ENCODE measurements at places on chromosomes 6 and 20.

DNA sequence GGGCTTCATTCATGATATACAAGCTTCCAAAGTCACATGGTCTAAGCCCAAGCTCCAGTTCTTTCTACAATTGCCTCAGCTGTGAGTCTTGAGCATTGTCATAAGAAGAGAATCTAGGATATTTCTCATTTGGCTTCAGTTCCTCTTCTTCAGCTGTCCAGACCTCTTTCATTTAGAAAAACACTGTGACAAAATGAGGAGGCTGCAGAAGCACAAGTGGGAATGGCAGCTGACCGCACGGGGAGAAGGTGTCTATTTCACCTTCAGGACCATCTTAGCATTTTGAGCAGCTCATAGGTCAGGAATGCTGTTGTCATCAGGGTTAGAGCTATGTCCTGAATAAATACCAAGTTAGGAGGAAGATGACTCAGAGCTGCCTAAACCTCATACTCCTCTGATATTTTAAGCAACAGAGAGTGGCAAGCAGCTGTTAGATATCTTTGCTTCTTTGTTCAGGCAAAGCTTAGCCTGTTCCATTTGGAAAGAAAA lies 390.1 kb upstream of the CITED2 start:
- DNase-seq: peak; percentile 95

DNA sequence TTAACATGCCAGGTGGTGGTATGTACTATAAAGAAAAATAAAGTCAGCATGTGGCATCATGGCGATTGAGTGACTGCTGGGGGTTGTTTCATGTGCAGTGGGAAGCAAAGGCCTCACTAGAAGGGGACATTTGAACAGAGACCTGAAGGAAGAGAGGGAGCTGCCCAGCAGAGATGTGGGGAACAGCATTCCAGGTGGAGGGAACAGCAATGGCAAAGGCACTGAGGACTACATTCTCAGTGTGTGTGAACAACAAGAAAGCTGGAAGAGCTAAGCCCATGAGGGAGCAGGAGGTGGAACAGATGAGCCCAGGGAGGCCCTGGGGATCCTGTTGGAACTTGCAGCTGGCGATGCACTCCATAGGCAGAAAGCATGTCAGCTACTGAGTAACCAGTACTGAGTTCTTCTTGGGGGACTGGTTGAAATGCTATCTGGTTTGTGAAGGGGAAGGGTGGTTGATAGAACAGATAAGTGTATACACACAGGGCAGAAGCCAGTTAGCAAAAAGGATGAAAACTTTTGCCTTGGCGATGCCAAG lies 29.2 kb downstream of the NOX3 start:
- no peak for DNase-seq

- DNase-seq: no peak
Measured at GRCh38 chr6:149112976-149113375, 204.5 kb upstream of the TAB2 start.

GRCh38 chr20:57389695-57390603 lies 1.2 kb upstream of the RBM38 start:
- no peak for DNase-seq

- DNase-seq: peak; percentile 49
Measured at GRCh38 chr6:134347885-134348805, 30.2 kb upstream of the SGK1 start.

DNA sequence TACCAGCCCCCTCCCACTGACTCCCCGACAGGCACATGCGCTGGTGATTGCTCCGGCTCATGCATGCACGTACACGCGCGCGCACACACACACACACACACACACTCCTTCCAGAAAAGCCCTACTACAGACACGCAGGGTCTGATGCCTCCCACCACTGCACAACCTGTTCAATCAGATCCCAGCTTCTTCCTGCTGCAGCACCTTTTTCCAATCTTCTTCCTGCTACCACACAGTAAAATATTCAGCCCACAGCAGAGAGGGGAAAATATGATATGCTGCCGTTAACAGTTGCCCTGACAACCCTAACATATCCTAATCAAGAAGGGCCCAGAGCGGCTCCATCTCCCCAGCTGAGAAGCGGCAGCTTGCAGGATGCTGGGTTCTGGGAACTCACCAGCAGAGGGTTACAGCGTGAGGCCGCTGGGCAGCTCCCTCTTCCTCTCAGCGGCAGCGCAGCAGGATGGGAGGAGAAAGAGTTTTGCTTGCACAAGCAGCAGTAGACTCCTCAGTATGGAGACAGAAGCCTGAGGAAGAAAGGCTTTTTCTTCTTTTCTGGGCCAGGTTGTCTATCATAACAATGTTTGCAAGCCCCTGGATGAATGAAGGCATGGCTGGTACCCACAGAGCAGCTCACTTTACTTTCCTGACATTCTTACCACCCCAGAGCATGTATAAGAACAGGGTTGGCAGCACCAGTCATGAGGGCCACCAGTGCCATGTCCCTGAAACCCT lies 23.9 kb downstream of the MAP7 start:
- DNase-seq: no peak

GRCh38 chr6:166908811-166909210 lies 47.5 kb downstream of the RNASET2 start:
- no peak for DNase-seq

GRCh38 chr6:134235937-134236751 lies 81.8 kb downstream of the SGK1 start:
- peak; percentile 57 for DNase-seq

GRCh38 chr6:166713434-166714186 lies 86.6 kb upstream of the RPS6KA2 start:
- DNase-seq: no peak

GRCh38 chr6:132506869-132507808 lies 5.8 kb downstream of the STX7 start:
- DNase-seq: no peak

GRCh38 chr20:62907384-62908317 lies 18.7 kb downstream of the DIDO1 start:
- DNase-seq: no peak

DNA sequence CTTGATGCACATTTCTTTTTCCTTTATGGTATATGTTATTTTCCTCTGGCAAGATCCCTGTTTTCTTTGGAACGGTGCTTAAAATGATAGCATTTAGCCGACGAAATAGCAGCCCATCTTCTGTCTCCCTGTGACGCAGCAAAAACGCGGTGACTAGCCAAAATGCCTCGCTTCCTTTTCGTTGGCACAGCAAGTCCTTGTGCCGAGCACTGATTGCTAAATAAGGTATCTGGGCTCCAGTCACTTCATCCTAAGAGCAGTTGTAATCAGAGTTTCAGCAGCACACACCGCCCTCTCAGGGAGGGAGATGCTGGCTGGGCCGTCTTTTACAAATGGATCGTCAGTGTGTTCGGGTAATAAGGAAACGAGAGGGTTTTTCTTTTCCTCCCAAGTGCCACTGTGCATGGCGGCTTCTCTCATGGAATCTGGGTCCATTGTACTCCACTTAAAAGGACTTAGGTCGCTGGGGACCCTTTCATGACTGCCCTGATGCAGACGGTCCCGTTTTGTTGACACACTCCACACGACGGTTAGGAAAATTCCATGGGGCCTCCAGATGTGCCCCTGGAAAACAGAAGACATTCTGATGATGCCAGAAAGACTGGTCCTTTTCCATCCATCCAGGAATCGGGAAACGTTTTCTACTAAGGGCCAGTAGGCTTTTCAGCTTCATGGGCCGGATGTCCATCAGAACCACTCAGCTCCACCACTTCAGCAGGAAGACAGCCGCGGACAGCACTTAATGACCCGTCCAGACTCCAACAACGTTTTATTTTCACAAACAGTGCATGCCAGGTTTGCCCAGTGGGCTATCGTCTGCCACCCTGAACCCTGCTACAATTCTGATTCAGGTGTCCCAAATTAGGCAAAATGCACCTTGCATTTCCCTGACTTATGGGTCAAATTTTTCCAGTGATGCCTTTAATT lies 185.5 kb downstream of the CDH4 start:
- DNase-seq: peak; percentile 53

GRCh38 chr6:98716341-98716740 lies 118.0 kb upstream of the POU3F2 start:
- DNase-seq: no peak

DNA sequence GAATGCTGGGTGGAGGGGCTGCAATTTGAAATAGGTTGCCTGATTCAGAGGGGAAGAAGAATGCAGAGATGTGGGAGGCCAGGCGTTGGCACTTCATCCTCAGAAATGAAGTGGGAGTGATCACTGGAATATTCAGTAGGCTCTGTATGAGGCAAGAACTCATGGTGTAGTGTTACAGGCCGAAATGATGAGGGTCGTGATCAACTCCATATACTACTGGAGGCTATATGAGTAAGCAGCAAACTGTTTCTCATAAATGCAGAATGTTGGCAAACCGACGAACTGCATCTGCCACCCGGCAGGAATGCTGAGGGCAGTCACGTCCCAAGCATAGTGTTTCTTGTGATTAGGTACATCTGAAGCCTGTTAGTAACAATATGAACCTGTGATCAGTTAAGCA lies 12.7 kb downstream of the KCNS1 start:
- DNase-seq: peak; percentile 85

GRCh38 chr6:89803271-89803670 lies 16.3 kb downstream of the MDN1 start:
- no peak for DNase-seq

- no peak for DNase-seq
Measured at GRCh38 chr6:72616406-72617015, 5.4 kb upstream of the KCNQ5 start.
